Cardiac fibroblast (primary cell): ENCODE measurements at places on chromosomes 1 and 21.

- DNase-seq = no peak
These were observed 17.7 kb downstream of the DHRS3 start for GRCh38 chr1:12600335-12600734.

DNA sequence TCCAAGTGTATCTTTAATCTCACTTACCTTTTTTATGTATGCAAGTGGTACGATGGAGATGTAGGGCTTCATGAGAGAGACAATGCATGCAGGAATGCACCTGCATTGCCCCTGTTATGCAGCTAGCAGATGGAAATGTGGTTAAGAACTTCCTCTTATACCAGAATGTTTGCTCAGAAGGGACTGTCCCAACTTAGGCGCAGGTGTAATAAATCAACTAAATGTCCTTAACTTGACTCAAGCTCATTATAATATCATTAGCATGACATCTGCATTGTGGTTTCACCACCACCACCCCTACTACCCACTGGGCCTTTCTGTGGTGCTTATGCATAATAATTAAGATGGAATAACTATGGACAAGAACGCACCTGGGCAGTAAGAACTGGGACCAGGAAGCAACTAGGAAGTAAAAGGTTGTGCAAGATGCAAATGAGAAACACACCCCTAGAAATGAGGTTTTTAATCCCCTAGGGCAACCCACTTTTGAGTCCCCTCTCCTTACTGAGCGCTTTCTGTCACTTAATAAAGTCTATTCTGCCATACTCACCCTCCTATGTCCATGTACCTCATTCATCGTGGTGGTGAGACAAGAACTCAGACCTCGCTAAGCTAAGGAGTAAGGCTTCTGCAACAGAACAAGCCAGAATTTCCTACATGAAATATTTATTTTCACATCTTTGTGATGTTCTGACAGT lies 1103.3 kb upstream of the B3GALT2 start:
- no peak for DNase-seq

DNA sequence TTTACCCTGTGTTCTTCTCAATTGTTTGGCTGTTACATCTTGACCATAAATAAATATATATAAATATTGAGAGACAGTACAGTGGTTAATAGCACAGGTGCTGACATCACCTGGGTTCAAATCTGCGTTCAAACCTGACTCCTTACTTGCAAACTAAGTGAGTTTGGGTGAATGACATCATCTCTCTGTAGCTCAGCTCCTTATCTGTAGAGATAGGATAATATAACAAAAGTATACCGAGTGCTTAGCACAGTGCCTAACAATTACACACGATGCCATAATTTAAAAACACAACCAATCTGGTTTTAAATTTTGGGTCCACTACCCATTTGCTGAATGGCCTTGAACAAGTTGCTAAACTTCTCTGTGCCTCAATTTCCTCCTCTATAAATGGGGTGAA lies 86.6 kb downstream of the RRAGC start:
- no peak for DNase-seq

- no peak for DNase-seq
These were observed 596 bp downstream of the PADI4 start for GRCh38 chr1:17308593-17308992.

- DNase-seq = no peak
These were observed 192.0 kb downstream of the CACNA1E start for GRCh38 chr1:181675091-181675917.

DNA sequence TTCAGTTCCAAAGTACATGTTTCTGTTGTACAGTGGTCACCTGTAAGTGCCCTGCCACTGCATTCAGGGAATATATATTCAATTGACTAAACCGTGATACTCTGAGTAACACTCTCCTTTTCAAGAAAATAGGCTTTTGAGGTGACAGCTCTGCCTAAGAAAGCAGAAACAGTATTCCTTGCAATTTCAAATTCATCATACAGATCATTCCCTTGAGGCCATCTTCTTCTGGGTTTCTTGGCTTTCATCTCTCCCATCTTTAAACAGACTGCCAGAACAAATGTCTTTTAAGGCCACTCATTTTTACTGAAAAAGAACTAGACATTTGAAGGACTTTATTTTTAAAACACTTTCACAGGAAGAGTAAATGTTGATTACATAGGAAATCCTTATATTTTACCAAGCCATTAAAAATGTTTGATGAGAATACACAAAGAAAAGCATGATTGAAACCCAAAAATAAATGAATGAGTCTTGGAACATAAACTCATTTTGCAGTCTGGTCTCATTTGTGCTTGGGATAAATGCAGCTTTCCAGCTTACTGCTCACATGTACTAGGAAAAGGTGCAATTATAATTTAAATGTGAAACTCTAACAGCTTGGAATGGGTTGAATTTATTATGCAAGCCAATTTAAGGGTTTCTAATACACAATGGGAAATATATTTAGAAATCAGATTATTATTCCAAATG lies 34.7 kb downstream of the PLPPR5 start:
- no peak for DNase-seq

GRCh38 chr1:167938080-167938636 lies 1.3 kb upstream of the MPC2 start:
- peak; percentile 5 for DNase-seq

DNA sequence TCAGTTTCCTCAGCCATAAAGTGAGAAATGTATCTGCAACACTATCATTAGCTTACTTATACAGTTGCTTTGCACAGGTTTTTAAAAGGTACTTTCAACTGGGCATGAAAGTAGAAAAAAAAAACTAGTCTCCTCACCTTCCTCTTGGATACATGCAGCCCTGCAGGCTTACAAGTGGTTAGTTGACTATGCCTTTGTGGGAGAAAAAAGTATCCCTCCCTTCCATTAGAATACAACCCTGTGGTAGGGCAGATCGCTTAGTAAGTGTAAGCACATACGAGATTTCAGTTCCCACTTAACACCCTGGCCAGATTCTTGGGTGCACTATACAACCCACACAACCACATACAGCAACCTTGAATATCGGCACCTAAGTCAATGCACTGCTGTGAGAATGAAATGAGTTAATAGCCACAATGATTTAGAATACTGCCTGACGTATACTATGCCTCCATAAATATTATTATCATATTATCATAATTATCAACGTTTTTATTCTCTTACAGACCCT lies 54.7 kb downstream of the PIGK start:
- no peak for DNase-seq
